ENCODE measurements at places on chromosomes 3 and 15. TPM values are rescaled to one million over a fixed set of nuclear protein-coding genes. Genes with fewer than 3 reads are reported as not detected.
A peak's percentile ranks its signal among the peaks of the same experiment; 100 is the strongest.

Gene HRG
- not detected for total RNA-seq

Gene CLDND1
- total RNA-seq = 399 TPM

- DNase-seq = no peak
These were observed 227.8 kb downstream of the TBL1XR1 start for GRCh38 chr3:176969506-176969905.

DNA sequence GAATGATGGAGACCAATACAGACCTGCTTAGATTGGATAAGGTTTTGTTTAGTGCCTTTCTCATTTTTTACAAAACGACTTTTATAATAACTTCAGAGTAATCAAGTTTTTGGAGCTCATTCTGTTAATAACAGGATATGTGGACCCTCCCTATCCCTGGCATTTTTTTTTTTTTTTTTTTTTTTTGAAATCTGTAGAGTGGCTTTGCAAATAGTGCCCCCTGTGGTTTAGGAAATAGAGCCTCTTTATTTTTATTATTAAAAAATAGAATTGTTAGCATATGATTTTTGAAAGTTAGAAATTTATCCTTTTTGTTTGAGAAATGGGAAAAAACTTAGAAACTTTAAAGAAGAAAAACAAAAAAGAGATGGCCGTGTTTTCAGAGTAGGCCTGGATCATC is 11.4 kb downstream of the SKIL start:
- no peak for DNase-seq

Gene PGBD4
- total RNA-seq = 4.1 TPM

DNA sequence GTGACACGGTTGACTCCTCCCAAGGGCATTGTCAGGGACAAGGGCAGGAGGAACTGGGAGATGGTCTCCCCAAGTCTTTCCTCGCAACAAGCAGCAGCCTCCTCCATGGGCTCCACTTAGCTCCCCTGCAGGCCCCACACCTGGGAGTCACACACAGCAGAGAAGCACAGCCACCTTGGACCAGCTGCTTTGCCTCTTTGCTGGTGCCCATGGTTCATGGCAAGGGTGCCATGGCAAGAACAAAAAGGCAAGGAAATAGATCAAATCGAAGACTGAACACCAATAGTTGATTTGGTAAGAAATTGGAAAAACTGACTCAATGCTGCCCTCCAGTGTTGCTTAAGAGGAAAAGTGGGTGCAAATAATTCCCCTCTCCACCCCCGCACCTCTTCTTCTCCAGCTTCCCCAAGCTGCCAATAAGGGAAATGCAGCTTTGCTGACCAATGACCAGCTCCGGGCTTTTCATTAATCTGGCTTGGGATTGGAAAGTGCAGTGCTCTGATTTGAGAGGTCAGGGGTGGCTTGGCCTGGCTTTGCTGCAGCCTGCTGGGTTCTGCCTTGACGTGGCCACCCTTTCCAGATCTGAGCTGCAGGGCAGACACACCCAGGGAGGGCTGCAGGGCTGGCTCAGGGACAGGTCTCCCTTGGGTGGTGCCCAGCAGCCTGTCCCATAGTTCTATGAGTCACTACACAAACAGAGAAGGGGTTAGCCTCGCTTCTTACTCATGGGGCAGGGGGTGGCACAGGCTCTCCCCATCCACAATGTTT is 162.0 kb downstream of the KLF13 start:
- DNase-seq = peak; percentile 55

DNA sequence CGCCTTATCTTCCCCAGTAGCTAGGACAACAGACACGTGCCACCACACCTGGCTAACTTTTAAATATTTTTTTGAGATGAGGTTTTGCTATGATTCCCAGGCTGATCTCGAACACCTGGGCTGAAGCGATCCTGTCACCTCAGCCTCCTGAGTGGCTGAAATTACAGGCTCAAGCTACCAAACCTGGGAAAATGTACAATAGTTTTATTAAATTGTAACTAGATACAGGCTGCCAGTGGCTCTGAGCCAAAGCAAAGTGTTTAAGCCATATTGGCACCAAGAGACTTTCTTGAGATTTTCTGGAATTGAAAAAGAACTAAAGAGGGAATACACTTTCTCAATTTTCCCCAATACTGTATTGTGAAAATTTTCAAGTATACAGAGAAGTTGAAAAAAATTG is 204.3 kb downstream of the SUCLG2 start:
- DNase-seq = no peak

Gene STAC
- 0.15 TPM for total RNA-seq

Gene ATP10A
- 57.9 TPM for total RNA-seq

GRCh38 chr3:127751163-127751621 is 71.1 kb downstream of the MGLL start:
- no peak for DNase-seq

DNA sequence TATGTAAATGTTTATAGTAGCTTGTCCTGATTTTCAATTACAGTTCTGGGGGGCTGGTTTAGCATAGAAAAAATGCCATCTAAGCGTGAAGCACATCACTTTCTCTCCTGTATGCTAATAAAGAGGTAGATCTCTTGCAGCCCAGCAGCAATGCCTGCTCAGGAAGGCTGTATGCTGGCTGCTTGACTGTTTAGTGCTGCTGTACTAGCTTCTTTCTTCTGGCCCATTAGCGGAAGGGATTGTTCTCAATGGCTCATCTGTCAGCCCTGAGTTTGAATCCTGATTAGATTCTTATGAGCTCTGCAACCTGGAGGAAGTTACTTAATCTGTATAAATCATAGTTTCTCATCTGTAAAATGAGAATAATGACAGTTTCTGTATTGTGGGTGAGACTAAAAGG is 478.9 kb downstream of the ERC2 start:
- DNase-seq = no peak

Gene PSTPIP1
- 135 TPM for total RNA-seq

GRCh38 chr3:55942868-55943267 is 455.8 kb upstream of the WNT5A start:
- DNase-seq = no peak

GRCh38 chr15:77504306-77504705 is 83.6 kb downstream of the HMG20A start:
- no peak for DNase-seq

- DNase-seq = no peak
These were observed 24.6 kb upstream of the NIPA2 start for GRCh38 chr15:22813844-22814243.

GRCh38 chr15:78642331-78642730 is 1.3 kb upstream of the CHRNB4 start:
- DNase-seq = no peak

DNA sequence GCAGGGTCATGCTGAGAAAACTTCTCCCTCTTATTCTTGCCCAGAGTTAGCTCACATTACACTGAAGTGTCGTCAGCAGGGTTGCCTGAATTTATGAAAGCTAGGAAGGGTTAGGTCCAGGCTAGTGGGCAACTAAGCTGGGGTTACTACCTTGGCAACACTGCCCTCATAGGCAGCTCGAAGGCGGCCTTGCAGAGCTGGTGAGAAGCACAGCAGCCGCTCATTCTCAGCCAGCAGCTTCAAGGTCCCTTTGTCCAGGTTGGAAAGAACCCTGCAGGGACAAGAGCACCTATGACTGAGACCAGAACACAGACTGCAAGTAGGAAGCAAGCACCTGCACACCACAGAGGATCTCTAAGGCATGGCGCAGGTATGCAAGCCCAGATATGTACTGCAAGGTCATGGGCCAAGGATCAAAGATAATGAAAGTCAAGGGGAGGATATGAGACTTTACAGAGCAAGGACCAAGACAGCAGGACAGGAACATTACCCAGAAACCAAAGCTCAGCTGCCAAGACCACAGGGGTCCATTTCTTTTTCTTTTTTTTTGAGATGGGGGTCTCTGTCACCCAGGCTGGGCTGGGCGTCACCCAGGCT is 2.8 kb downstream of the CDAN1 start:
- DNase-seq = no peak

DNA sequence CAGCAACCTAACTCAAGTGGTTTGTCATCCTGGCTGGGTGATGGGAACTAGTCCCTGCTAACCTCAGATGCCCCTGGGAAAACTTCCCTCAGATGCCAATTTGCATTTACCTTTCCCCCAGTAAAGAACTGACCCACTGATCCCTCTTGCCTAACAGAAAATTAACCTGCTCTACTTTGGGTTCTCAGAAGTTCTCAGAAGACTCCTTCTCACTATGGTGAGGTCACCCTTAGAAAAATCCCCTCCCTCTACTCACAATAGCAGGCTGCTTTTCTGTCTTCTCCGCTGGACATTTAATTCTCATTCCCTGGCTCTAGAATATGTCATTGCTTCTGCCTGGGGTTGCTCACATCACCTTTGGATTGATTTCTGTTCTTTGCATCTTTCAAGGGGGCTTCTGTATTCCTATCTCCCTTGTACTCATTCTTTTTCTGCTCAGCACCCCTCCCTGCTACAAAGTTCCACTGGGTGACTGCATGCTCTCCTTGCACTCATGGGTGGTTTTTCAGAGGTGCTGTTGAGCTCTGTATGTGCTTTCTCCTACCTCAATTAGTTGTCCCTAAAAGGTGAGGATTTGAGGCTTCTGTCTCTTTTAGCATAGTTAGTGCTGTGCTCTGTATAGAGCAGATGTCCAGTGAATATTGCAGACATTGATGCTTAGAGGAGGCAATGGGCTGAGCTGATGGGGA is 869 bp downstream of the PLA1A start:
- no peak for DNase-seq

Gene AP4E1
- total RNA-seq = 14.1 TPM

Data from activated CD4-positive, alpha-beta T cell treated with anti-CD3 and anti-CD28 coated beads, Interleukin-2, amount 10 ng/mL, durations not matched to agents 7 days and 5 days (primary cell).